A549 treated with DMSO at 1 μM for 4 hours (cell line): ENCODE measurements at places on chromosomes 3 and 15. TPM values are rescaled to one million over a fixed set of nuclear protein-coding genes. Genes with fewer than 3 reads are reported as not detected.

WDR49 gene
- total RNA-seq = not detected in 5 replicates

OSTN gene
- not detected in 5 replicates for total RNA-seq

MKRN3 gene
- 2.2 to 3.6 TPM (median 2.8 TPM) in 5 replicates for total RNA-seq

LDHAL6B gene
- total RNA-seq = not detected in 5 replicates

TNFAIP8L3 gene
- total RNA-seq = 4.3 to 7.1 TPM (median 5.6 TPM) in 5 replicates

RARRES1 gene
- 7.6 to 11.0 TPM (median 10.3 TPM) in 5 replicates for total RNA-seq

C3orf20 gene
- total RNA-seq = 0.03 TPM in 2 of 5 replicates, not detected in the others

GOLGA8G gene
- 0.04 TPM in 1 of 5 replicates, not detected in the others for total RNA-seq

PLXND1 gene
- total RNA-seq = 74.4 to 95.3 TPM (median 86.1 TPM) in 5 replicates

SLC27A2 gene
- total RNA-seq = 24.3 to 34.4 TPM (median 28.5 TPM) in 5 replicates

NANOGP8 gene
- total RNA-seq = not detected in 5 replicates

DNAH12 gene
- 0.07 to 0.12 TPM (median 0.09 TPM) in 4 of 5 replicates, not detected in the other for total RNA-seq

MED12L gene
- total RNA-seq = 0.30 to 0.72 TPM (median 0.60 TPM) in 5 replicates

GRAMD2A gene
- 0.13 TPM in 1 of 5 replicates, not detected in the others for total RNA-seq

TIMP4 gene
- total RNA-seq = 10.8 to 14.6 TPM (median 11.3 TPM) in 5 replicates

ITGA11 gene
- total RNA-seq = 2.9 to 8.7 TPM (median 6.3 TPM) in 5 replicates

SEMA7A gene
- 2.9 to 4.6 TPM (median 3.4 TPM) in 5 replicates for total RNA-seq

GABRR3 gene
- total RNA-seq = not detected in 5 replicates

SLC9A9 gene
- 0.17 to 0.48 TPM (median 0.21 TPM) in 4 of 5 replicates, not detected in the other for total RNA-seq

ALCAM gene
- total RNA-seq = 58.7 to 88.2 TPM (median 71.1 TPM) in 5 replicates
